Hematopoietic multipotent progenitor cell treated with erythropoietin and hydrocortisone succinate and interleukin-3 and kit ligand, for 15 days (in vitro differentiated cells): ENCODE measurements at places on chromosomes 2 and 18.

DNA sequence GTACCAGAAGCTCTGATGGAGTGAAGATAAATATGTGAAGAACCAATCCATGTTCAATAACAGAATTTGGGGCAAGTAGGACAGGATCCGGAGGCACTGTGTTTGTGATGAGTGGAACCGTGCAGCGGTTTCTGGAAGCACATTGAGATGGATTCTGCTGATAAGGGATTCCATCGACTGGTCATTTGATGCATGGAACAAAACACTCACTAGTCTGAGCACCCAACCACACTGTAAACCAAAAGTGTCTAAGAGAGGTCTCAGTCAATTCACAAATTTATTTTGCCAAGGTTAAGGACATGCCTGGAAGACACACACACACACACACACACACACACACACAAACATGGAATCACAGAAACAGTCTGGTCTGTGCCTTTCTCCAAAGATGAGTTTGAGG is 459.5 kb downstream of the FBXO15 start:
- no peak for DNase-seq

DNA sequence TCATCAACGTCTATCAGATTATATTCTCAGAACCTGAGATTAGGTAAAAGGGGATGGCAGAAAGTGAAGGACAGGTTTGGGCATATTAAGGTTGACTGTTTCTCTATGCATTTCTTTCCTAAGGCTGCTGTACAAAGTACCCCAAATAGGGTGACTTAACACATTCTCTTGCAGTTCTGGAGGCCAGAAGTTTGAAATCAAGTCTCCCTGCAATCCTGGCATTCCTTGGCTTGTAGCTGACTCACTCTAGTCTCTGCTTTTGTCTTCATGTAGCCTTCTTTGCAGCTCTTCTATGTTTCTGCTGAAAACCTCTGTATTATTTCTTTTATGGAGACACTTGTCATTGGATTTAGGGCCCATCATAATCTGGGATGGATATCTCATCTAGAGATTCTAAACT is 364.3 kb downstream of the PLCL1 start:
- DNase-seq, result no peak

GRCh38 chr18:12768625-12769024 is 65.8 kb downstream of the PSMG2 start:
- no peak for DNase-seq

GRCh38 chr2:128435576-128436478 is 117.2 kb upstream of the HS6ST1 start:
- no peak for DNase-seq

DNA sequence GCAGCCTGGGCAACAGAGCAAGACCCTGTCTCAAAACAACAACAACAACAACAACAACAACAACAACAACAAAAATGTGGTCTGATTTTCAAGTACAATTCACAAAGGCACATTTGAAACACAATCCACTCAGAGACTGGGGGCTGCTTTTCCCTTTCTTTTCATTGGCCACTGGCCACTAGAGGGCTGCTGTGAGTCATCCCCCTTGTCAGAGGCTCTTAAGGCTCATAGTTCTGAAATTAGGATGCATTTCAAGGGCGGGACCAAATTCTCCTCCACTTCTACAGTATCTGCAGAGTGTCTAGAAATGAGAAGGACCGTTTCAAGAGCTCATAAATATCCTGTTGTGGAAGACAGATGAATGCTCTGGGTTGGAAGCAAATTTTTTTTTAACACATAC is 285.4 kb downstream of the NRXN1 start:
- no peak for DNase-seq

GRCh38 chr2:161990741-161991140 is 83.3 kb downstream of the DPP4 start:
- no peak for DNase-seq

GRCh38 chr2:201363857-201364560 is 6.9 kb upstream of the FLACC1 start:
- peak; percentile 65 for DNase-seq

DNA sequence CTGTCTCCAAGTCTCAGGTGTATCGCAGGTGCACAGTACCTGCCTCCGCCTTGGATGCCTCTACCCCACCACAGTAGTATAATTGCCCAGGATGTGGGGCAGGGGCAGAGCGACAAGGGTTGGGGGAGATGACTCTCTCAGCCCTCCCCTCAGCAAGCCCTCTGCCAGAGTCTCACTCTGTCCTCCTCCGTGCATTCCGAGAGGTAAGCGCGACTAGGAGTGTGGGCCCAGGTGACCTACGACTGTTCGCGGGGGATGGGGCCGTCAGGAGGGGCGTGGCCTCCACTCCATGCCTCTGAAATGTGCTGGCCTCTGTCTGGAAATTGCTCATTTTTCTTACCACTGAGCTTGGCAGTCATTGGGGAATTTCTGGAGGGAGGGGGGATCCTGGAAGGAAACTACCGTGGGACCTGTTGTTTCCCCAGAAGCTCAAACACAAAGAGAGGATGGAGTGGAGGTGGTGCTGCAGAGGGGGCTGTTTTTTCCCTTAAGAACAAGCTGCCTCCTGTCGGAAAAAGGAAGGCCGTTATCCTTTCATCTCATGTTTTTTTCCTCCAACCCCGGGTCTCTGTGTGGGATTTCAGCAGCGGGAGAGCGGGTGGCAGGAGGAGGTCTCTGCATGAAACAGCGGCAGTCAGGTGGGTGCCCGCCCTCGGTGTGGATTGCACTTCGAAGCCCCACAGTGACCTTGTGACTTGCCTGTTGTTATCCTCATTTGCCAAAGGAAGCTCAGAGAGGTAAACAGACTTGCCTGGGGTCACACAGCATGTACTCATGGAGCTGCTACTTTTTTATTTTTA is 13.0 kb upstream of the RALB start:
- DNase-seq, result no peak

- DNase-seq, result no peak
Measured at GRCh38 chr18:55300421-55300935, 287.5 kb downstream of the TCF4 start.

GRCh38 chr2:63631501-63631900 is 42.7 kb downstream of the MDH1 start:
- DNase-seq, result no peak

- DNase-seq, result no peak
Measured at GRCh38 chr18:35662293-35663062, 80.9 kb downstream of the GALNT1 start.

GRCh38 chr2:82789851-82790205 is 1669.3 kb downstream of the SUCLG1 start:
- no peak for DNase-seq

DNA sequence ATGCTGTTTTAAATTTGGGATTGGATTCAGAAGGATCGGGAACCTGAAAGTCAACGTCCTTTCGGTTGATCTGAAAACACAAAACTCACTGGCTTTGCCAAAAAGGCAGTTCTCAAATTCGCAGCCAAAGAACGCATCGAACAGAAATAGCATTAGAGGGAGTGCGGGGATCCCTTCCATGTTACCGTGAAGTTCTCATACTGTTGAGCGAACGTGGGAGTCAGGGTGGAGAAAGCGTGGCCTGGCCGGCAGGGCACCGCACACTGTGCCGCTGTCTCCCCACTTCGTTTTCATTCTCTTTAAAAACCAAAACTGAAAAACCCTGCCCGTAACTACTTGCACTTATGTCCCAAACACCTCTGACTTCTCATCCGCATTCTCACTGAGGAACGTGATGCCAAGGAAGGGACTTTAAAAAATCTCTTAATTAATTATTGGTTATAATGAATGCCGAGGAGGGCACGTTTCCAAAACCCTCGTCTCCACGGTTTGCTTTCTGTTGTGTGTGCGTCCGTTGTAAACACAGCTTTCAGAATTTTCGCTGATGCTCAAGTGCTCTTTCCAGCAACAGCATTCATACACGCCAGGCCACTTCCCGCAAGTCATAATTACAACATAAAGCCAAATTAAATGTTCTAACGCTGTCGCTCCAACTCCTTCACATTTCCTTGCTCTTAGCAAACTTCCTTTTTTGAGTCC is 60.9 kb upstream of the TWIST2 start:
- DNase-seq, result no peak

- DNase-seq, result no peak
Measured at GRCh38 chr2:225282858-225283710, 116.4 kb upstream of the NYAP2 start.

- DNase-seq, result no peak
Measured at GRCh38 chr2:172613615-172614231, 57.8 kb downstream of the PDK1 start.

DNA sequence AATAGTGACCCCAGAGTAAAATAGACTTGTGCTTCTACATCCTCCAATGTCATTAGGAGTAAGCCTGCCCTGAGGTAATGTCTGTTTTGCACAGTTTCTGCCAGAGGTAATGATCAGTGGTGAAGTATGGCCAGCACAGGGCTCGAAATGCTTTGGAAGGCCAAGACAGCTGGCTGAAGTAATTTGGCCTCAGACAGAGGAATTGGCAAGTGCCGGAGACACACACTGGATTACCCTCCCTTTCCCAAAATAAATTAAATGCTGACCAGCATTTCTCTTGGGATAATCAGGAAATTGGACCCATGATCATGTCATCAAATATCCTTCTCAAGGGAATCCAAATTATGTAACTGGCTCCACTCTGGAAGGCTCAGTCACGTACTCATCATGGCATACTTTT is 379.0 kb upstream of the CHST9 start:
- no peak for DNase-seq

DNA sequence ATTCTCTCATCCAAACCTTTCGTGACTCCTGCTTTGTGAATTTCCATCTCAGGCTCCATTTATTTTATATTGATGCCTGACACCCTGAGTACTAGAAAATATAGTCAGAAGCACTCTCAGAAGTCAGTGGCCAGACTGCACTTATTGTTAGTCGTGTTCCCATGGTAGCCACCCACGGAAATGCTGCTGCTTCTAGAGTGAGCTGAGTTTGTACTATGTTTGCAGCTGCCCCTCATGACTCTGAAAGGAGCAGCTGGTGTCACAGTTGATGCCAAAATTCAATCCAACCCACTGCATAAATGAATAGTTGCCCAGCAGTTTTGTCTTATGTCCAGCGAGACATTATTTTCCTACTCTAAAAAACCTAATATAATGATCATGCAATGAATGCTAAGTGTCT is 265.2 kb upstream of the SPHKAP start:
- no peak for DNase-seq

- no peak for DNase-seq
Measured at GRCh38 chr2:11270891-11271290, 73.5 kb downstream of the ROCK2 start.

- DNase-seq, result no peak
Measured at GRCh38 chr2:239157269-239157668, 243.6 kb downstream of the HDAC4 start.

GRCh38 chr2:3091696-3092095 is 285.9 kb downstream of the EIPR1 start:
- no peak for DNase-seq

DNA sequence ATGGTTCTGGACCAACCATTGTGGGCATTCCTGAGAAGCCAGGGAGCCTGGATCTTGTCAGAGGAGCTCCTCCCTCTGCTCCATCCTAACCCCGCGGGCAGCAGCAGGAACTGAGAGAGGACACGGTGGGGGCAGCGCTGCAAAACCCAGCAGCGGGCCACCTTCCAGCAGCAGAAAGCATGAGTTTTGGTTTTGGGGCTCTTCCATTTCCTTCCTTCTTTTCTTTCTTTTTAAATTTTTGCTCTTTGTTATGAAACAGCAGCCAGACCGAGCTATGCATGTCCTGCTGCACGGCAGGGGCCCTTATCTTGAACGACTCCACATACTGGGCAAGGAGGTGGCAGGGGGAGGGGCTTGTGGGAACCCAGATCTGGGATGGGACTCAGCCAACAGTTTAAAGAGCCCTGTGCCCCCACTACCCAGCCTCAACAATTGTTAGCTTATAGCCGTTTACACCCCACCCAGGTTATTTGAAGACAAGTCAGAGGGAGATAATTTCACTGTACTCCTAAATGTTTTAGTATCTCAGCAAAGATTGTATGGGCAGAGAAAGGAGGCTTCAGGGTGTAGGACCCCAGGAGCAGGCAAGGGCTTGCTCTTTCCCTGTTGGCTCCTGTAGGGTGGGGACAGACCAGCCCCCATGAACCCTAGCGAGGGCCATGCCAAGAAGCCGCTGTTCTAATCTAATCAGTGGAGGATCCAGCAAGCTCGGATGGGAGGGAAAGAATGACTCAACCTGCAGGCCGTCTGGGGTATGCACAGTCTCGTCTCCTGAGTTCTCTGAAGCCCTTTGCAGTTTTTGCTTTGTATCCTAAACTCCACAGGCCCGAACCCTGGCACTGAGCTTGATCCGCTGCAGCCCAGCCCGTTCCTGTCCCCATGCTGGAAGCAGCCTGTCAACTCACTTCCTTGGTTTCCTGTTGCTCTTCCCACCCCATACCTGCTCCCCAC is 75.3 kb downstream of the LRRFIP1 start:
- DNase-seq, result peak; percentile 47

- DNase-seq, result no peak
Measured at GRCh38 chr2:240507778-240508251, 50.0 kb downstream of the ANKMY1 start.

- DNase-seq, result no peak
Measured at GRCh38 chr2:113966171-113966570, 76.3 kb downstream of the ACTR3 start.

DNA sequence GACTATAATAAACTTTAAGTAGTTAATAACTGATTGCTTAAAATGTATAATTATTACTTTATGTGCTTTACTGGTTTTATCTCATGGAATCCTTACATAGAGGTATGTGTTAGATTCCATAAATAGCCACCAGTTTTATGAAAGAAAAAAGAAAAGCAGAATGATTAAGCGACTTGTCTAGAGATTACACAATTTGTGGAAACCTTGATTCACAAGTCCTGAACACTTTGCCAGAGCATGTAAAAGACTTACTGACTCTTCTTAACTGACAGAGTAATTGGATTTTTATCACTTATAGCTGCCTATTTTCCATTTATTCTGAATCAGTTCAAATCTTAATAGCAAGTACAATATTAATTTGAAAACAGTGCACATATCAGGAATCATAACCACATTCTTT is 448.7 kb upstream of the NETO1 start:
- DNase-seq, result no peak

DNA sequence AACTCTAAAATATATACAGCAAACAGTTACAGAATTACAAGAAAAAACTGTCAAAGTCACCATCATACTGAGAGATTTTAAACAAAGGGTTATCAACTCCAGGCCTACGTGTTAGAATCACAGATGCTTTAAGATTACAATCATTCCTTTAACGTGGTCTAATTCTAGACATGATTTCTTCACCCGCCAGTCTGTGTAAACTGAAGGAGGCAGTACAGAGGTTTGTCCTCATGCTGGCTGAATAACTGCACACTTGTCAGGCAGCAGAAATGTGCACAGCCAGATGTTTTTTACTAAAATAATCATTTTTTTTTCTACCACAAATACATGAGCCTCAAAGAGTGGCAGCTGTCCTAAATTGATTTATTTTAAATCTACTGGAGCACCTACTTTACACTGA is 15.5 kb upstream of the NEURL3 start:
- DNase-seq, result no peak

DNA sequence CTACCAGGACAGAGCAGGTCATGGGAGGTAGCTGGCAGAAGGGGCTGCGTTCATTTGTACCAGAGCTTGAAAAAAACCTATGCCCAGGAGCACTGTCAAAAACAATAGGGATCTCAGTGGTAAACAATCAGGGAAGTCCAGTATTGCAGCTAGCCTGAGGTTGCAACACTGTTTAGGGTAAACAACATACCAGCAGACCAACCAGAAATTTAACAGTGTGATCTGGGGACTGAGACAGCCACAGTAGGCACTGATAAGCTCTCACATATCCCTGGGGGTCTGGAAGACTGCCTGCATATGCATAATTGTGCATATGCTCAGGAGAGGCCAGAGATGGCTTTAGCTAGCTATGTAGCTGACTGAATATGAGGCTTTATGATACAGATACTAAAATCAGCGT is 12.0 kb upstream of the ZCCHC2 start:
- DNase-seq, result no peak
